T-helper 1 cell treated with Interleukin-12 subunit alpha and Interleukin-12 subunit beta and Interleukin-4 antibody, amounts not matched to agents 30 ng/mL and 1 ng/mL, for 36 hours (primary cell): ENCODE measurements at places on chromosomes 3 and 15. TPM values are rescaled to one million over a fixed set of nuclear protein-coding genes. Genes with fewer than 3 reads are reported as not detected.

The GNAT1 gene
- not detected in 2 replicates for total RNA-seq

The CD276 gene
- total RNA-seq, result 5.1 and 5.6 TPM in 2 replicates

The AGTR1 gene
- not detected in 2 replicates for total RNA-seq

The CCR9 gene
- total RNA-seq, result not detected in 2 replicates

The C3orf20 gene
- 0.24 and 0.25 TPM in 2 replicates for total RNA-seq

The TMEM158 gene
- total RNA-seq, result 0.15 TPM in 1 of 2 replicates, not detected in the other

The PLSCR2 gene
- total RNA-seq, result 0.71 and 1.1 TPM in 2 replicates

The LIPC gene
- total RNA-seq, result 3.6 and 4.4 TPM in 2 replicates

The ADAMTS7 gene
- total RNA-seq, result 0.15 and 0.32 TPM in 2 replicates

The TMEM45A gene
- 0.10 and 0.22 TPM in 2 replicates for total RNA-seq
